Stimulated activated CD8-positive, alpha-beta memory T cell treated with anti-CD3 and anti-CD28 coated beads, Interleukin-15, amount 100 ng/mL, for 24 hours (primary cell): ENCODE measurements at places on chromosomes 4 and X.

GRCh38 chr4:180434131-180434895 is 1808.9 kb upstream of the TENM3 start:
- no peak for DNase-seq

DNA sequence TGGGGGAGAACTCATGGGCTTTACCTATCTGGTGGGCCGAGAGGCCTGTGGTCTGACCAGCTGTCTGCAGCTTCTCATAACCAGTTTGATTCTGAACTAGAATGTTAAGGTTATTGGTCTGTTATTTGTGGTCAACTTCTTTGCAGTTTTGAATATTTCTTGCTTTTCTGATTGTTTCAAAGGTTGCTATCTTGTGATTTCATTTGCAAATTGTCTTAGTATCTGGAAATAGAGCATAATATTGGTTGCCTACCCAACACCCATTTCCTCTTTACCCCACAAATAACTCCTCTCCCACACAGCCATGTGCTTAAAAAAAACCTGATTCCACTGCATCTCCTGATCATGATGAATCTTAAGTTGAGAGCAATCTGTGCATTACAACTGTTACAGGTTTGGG is 39.1 kb upstream of the BMP2K start:
- no peak for DNase-seq

- no peak for DNase-seq
These were observed 70.5 kb downstream of the SLC9A6 start for GRCh38 chrX:136055651-136056221.

GRCh38 chr4:7254736-7255487 is 62.6 kb downstream of the SORCS2 start:
- DNase-seq, result no peak

DNA sequence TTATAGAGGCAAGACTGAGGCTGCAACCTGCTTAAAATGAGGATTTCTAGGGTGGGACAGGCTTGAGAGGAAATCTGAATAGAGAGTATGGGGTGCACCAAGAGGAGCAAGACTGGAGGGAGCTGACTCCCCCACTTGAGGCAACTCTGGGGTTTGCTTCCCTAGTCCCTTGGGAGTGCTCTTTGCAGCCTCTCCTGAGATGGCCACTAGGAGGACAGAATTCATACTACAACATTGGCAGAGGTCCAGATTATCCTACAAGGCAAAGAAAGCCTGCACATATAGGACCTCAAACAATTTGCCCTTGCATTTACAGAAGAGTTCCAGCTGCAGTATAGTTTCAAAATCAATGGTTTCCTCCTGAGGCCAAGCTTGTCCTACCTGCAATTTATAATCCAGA is 830.9 kb downstream of the TECRL start:
- no peak for DNase-seq

- no peak for DNase-seq
These were observed 65.7 kb downstream of the ZFYVE28 start for GRCh38 chr4:2352729-2353221.

DNA sequence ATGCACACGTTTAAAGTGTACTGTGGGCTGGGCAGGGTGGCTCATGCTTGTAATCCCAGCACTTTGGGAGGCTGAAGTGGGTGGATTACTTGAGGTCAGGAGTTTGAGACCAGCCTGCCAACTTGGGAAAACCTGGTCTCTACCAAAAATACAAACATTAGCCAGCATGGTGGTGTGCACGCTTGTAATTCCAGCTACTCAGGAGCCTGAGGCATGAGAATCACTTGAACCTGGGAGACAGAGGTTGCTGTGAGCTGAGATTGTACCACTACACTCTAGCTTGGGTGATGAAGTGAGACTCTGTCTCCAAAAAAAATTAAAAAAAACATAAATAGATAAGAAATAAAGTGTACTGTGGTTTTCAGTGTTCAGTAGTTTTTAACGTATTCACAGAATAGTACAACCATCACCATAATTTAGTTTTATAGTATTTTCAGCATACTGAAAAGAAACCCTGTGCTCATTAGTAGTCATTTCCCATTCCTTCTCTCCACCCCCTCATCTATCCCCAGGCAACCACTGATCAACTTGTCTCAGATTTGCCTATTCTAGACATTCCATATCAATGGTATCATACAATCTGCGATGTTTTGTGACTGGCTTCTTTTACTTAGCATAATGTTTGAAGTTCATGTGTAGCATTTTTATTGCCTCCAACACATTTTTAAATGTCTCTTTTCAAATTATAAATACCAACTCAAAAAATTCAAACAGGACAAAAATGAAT is 19.1 kb downstream of the SLAIN2 start:
- DNase-seq, result no peak

DNA sequence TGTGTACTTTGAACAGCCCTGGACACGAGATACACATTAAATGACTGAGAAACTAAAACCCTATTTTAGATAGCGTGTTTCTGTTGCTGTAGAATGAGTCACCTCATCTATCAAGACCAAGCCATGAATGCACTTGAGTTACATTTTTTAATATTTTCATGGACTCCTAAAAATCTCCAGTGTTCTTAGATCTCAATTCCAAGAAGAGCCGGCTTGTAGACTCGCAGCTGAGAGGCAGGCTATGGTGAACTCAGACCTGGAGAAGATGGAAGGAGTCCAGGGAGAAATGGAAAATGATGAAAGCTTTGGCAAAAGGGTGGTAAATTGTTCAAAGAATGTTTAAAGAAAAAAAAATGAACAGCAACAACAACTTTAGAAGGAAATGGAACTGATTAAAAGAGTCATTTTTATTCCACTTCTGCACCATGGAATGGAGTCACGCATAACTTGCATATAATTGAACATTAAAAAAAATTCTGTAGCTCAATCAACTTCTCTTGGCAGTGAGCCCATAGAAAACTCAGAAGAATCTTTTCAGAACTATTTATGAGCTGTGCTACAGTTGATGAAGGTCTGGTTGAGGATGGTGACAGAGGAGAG is 129.8 kb downstream of the MXRA5 start:
- DNase-seq, result no peak

DNA sequence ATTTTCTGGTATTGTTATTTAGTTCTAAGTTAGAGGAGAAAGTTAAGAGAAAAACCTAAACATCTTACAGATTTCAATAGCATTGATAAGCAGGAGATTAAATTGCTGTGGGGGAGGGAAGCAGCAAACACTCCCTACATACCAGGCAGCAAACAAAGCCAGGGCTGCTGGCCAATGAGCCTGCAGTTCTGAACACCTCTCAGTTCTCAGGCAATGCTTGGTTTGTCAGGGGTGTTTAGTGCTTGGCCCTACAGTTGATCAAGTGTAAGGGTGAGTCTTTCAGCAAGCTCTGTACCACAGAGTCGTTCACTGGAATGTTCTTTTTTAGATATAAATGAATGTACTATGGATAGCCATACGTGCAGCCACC is 38.6 kb downstream of the EGFL6 start:
- no peak for DNase-seq

DNA sequence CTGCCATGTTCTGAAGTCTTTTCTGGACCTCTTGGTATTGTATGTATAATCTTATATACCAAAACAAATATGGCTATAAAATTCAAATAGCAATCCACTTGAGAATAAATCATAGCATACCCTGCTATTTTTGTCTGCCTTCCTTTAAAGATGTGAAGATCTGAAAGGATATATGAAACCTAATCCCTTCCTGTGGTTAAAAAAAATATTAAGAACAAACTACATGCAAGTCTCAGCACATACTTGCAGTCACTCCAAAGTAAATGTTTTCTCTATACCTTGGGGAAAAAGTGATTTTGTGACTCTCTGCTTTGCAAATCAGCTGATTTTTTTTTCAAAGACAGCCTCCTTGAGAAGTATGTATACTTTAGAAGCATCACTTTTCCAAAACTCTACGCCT is 322.9 kb downstream of the ANKRD50 start:
- no peak for DNase-seq

- DNase-seq, result no peak
These were observed 146.5 kb downstream of the RBM47 start for GRCh38 chr4:40482985-40483647.

- DNase-seq, result no peak
These were observed 200.4 kb downstream of the DACH2 start for GRCh38 chrX:86348669-86349068.

DNA sequence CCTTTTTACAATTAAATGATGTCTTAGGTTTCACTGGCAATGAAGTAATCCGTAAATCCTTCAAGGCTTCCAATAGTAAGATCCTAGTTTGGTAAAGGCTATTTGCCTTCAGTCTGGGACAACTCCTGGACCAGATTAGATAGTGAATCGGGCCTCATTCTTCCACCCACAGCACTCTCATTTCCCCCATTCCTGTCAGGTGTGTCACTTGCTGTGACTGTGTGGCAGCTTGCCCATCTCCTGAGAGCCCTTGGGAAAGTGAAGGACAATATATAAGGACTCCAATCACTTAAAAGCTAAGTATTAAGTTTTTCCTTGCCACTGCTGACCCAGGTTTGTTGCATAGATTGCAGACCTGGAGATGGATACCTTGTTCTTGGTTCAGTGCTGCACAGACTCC is 3.3 kb upstream of the GASK1B start:
- no peak for DNase-seq

DNA sequence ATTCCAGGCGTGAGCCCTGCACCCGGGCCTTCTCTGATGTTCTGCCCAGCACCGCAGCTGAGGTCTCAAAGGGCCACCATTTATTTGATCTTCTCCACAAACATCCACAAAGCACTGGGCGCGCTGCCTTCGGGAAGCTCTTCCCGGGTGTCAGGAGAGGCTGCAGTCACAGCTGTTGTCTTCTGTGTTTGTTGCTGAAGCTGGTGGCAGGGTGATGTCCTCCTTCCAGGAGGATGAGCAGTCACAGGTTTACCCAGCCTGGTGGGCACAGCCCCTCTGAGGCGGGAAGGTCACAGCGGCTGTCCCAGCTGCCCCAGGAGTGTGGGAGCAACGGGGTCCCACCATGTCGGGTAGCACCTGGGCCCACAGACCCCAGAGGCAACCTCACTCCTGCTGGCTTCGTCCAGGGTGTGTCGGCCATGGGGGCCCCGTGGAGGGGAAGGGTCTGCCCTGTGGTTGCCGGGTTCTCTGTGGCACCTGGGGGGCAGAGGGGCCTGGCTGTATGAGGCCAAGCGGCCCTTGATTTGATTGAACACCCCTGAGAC is 27.6 kb downstream of the FGFRL1 start:
- no peak for DNase-seq

DNA sequence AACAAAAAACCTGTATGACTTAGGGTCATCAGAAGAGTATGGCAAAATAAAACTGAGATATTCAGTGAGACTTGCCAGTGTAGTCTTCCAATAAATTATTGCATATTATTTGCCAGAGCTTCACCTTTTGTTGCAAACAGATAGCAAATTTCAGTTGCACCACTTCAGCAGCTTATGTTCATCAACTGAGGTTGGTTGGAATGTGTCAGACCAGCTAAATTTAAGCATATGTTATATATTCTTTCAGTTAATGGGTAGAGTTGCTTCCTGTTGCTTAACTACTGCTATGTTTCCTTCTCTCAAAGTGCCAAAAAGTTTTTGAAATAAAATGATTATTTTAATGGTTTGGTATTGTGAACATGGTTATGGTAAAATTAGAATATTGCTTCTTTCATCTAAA is 61.5 kb downstream of the GALNT7 start:
- DNase-seq, result no peak

- DNase-seq, result no peak
These were observed 789 bp upstream of the SRPX start for GRCh38 chrX:38221391-38221929.

- no peak for DNase-seq
These were observed 53.2 kb downstream of the COMMD8 start for GRCh38 chr4:47410271-47410670.

DNA sequence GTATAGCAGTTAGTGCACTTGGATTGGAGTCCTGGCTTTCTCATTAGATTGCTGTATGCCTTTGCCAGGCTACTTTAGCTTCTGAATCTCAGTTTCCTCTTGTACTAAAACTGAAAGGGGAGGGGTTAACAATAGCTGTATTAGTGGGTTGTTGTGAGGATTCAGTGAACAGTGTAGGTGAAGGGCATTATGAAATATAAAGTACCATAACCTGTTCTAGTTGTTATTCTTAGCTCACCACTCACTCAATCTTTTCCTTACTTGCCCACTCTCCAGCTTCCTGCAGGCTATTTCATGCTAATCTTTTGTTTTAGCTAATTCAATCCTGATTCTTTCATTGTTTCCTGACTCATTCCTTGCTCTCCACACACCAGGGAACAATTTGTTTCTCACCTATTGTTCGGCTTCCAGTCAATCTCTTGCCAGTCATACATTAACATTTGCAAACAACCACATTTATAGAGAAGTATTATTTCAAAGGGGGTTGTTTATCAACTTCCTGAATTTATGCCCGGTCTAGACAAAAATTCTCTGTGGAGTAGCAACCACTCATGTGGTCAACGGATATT is 50.6 kb upstream of the EDA start:
- no peak for DNase-seq

- no peak for DNase-seq
These were observed 90.2 kb downstream of the ARHGAP10 start for GRCh38 chr4:147822128-147822527.

GRCh38 chr4:108685036-108685686 is 34.8 kb downstream of the OSTC start:
- DNase-seq, result no peak

DNA sequence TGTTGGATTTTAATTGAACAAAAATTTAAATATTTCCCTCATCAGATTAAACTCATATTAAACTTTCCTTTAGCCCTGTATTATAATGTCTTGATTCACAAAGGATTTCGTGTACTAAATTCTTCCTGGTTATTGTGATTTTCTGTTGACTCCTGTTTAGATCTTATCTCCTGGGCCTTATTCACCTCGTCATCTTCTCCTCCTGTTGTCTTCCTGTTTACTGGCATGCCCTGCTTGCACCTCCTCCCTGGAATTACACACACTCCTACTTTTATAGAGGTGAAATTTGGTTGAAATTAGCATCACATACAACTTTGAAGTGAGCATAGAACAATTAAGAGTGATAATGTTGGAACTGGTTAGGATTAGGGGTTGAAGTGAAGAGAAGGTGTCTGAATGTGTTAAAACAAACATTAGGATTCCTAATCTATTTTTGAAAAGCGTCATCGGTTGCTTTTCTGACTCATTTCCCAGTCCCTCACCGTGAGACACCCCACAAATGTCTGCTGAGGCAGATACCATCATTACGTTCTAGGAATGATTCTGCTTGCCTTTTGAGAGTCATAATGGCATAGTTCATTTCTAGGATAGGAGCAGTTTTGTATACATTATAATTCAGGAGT is 32.5 kb downstream of the TLL1 start:
- DNase-seq, result no peak

- peak; percentile 9 for DNase-seq
These were observed 671 bp upstream of the EIF4E start for GRCh38 chr4:98929341-98930267.

GRCh38 chrX:56787734-56788152 is 58.7 kb downstream of the NBDY start:
- DNase-seq, result no peak

DNA sequence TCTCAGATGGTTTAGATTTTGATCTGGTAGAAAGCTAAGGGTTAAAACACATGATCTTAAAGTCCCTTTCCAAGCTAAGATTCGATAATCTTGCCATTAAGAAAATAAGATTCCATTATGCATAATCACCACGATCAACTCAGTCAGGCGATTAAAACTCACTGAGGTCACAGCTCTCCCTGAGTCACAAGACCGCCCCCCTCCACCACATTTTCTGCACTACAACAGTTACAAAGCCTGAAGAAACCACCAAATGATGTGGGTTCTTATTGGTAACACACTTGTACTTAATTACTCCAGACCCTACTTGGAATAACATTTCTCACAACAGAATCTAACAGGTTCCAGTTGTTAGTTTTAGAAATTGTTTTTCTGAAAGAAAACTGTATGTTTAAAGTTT is 62.8 kb downstream of the SH3KBP1 start:
- DNase-seq, result no peak
